Gastroesophageal sphincter (tissue), 4 donors: ENCODE measurements at places on chromosomes 11 and 22. TPM values are rescaled to one million over a fixed set of nuclear protein-coding genes. Genes with fewer than 3 reads are reported as not detected.
A peak's percentile ranks its signal among the peaks of the same experiment; 100 is the strongest.

DNA sequence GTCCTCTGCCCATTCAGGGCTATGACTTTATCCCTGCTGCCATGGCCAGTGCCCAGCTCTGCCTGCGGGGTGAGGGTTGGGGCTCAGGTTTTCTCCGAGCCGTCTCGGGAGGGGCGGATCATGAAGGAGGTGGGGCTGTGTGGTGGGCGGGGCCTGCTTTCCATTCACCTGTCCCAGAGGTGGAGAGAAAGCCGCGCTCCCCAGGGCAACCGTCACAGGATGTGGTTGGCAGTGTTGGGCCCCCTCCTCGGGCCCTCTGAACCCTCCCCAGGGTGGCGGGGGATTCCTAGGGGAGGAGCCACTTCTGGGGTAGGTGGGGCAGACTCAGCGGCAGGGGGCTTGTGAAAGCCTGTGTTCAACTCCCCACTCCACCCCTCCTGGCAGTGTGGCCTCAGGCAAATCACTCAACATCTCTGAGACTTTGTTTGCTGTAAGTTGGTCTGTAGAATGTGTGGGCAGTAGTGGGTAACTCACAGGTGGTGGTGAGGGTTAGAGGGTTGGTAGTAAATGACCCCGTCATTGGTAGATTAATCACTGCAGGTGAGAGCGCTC, 50.3 kb downstream of the CD6 start:
- H3K4me1 ChIP-seq = no peaks in the 10 kb centered on the region
- no peak overlapping the region for H3K4me3 ChIP-seq
- H3K27me3 ChIP-seq = peaks cover 36% of the 10 kb centered on the region
- H3K27ac ChIP-seq = no peak overlapping the region

NXPE4 gene
- not detected for total RNA-seq

GRCh38 chr22:37904572-37905533, 1.2 kb upstream of the MICALL1 start:
- no peaks in the 10 kb centered on the region for H3K36me3 ChIP-seq
- H3K27me3 ChIP-seq = no peaks in the 10 kb centered on the region
- H3K27ac ChIP-seq = peak overlapping the region; percentile 94
- ATAC-seq = peak; percentile 54
- H3K4me1 ChIP-seq = peaks cover 6% of the 10 kb centered on the region

- peak overlapping the region; percentile 27 for H3K27ac ChIP-seq
- no peaks in the 10 kb centered on the region for H3K36me3 ChIP-seq
- H3K27me3 ChIP-seq = no peaks in the 10 kb centered on the region
- ATAC-seq = peak; percentile 17
- H3K4me1 ChIP-seq = peaks cover 9% of the 10 kb centered on the region
These were observed 65.2 kb downstream of the FBXO7 start for GRCh38 chr22:32539631-32540421.

SLC1A2 gene
- 1.5 TPM for total RNA-seq

GRCh38 chr11:9461760-9462134, 935 bp downstream of the ZNF143 start:
- peaks cover 32% of the 10 kb centered on the region for H3K4me1 ChIP-seq
- ATAC-seq = no peak
- H3K27ac ChIP-seq = peak overlapping the region; percentile 100
- peak overlapping the region; percentile 41 for H3K4me3 ChIP-seq
- H3K27me3 ChIP-seq = no peaks in the 10 kb centered on the region

DNA sequence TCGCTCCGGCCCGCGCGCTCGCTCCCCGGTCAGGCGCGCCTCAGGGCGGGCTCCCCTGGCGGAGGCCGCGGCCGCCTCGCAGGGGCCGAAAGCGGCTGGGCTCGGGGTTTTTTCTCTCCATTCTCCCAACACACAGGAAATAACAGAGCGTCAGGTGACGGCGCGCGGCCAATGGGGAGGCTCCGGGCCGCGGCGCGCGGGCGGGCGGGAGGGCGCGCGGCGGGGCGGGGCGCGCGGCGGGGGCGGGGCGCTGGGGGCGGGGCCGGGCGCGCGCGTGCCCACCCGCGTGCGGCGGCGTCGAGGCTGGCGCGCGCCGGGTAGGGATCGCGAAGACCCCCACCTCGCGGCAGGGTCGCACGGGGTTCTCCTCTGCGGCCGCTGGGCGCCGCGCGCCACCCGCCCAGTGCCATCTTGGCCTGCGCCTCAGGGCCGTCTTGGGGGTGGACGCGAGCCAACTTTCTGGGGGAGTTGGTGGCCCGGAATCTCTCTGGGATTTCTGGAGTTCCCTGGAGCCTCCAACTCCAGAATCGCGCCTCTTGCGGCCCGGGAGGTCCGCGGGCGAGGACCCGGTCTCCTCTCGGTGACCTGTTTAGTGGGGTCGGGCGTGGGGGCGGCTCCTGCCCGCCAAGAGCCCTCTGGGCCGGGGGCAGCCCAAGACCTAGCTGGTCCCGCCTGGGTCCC, at the start of gene TCF20:
Gene TCF20, minus strand, starts transcription at position 144 of the 681 bp plus-strand sequence. CDS start 55,348 bp downstream, outside the sequence.
- ATAC-seq = peak; percentile 94
- H3K4me1 ChIP-seq = no peaks in the 10 kb centered on the region
- H3K27me3 ChIP-seq = no peaks in the 10 kb centered on the region
- H3K36me3 ChIP-seq = no peaks in the 10 kb centered on the region
- peak within 1 kb of the TSS; percentile 79 for H3K4me3 ChIP-seq

DNA sequence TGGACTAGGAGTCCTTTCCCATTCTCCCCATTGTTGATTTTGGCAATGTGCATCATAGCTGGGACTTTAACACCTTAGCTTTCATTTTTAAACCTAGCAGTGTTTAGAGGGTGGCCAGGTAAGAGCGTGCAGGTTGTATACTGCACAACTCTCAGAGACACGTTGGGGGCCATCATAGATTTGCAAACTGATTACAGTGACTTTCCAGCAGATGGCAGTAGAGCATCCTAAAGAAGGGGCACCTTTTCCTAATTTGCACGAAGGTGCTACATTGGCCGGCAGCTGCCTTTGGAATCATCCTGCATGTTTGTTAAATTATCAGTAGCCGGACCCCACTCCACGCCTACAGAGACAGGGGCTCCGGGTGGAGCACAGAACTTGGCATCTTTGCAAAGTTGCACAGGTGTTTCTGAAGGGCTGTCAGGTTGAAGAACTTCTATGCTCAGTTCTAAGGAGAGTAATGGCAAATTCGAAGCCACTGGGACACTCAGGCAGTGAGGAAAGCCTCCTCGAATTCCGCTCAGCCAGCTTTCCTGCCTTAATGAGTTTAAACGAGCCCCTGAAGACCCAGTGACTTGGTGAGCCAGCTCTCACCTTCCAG, 7.7 kb downstream of the LHFPL7 start:
- no peaks in the 10 kb centered on the region for H3K36me3 ChIP-seq
- ATAC-seq = peak; percentile 46
- H3K4me3 ChIP-seq = no peak overlapping the region
- no peak overlapping the region for H3K27ac ChIP-seq
- no peaks in the 10 kb centered on the region for H3K27me3 ChIP-seq

OVOL1 gene
- not detected for total RNA-seq

GRCh38 chr11:72239849-72240460, 4.0 kb downstream of the PHOX2A start:
- peaks cover 49% of the 10 kb centered on the region for H3K27me3 ChIP-seq
- H3K4me3 ChIP-seq = peak overlapping the region; percentile 8
- peaks cover 46% of the 10 kb centered on the region for H3K4me1 ChIP-seq
- peak overlapping the region; percentile 86 for H3K27ac ChIP-seq
- peak; percentile 79 for ATAC-seq
- H3K36me3 ChIP-seq = no peaks in the 10 kb centered on the region

DNA sequence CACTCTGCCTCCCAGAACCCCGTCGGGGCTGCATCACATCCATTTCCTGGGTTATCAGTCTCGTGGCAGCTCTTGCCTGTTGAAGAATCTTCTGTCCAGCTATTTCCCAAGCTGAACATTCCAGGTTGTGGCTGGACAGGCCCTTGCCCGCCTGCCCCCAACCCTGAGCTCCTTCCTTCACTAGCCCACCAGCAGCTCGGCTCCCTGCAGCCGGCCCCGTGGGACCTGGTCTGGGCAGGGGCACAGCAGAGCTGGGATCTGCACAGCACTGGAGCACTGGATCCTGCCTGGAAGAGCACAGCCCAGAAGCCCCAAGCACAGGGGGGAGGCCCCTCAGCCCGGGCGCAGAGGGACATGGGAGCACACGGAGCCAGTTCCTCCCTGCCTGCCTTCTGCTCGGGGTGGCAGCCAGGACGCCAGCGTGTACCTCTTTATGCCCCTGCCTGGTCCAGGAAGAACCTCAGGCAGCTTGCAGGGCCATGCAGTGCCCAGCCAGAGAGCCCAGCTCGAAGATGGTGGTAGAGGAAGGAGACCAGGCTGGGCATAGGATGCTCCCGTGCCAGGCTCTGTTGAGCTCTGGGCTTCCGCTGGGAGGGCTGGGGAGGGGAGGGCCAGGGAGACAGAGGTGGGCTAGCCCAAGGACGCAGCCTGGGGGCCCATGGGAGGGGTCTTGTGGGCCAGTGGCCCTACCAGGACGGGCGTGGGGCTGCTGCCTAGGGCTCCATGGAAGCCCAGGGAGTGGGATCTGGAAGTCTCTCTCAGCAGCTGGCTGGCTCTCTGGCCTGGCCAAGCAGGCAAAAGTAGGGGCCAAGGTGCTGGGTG, 16.6 kb upstream of the GNB1L start:
- H3K27me3 ChIP-seq = no peaks in the 10 kb centered on the region
- ATAC-seq = no peak
- H3K4me3 ChIP-seq = no peak overlapping the region
- H3K36me3 ChIP-seq = no peaks in the 10 kb centered on the region
- no peak overlapping the region for H3K27ac ChIP-seq
- no peaks in the 10 kb centered on the region for H3K4me1 ChIP-seq

GRCh38 chr11:92667486-92668152, 301.8 kb upstream of the MTNR1B start:
- no peak for ATAC-seq
- no peaks in the 10 kb centered on the region for H3K36me3 ChIP-seq
- no peaks in the 10 kb centered on the region for H3K4me1 ChIP-seq
- H3K27ac ChIP-seq = no peak overlapping the region

- no peak overlapping the region for H3K27ac ChIP-seq
- H3K4me1 ChIP-seq = peaks cover 9% of the 10 kb centered on the region
- H3K4me3 ChIP-seq = no peak overlapping the region
- ATAC-seq = no peak
These were observed 24.3 kb downstream of the CD6 start for GRCh38 chr11:60995798-60996197.

DNA sequence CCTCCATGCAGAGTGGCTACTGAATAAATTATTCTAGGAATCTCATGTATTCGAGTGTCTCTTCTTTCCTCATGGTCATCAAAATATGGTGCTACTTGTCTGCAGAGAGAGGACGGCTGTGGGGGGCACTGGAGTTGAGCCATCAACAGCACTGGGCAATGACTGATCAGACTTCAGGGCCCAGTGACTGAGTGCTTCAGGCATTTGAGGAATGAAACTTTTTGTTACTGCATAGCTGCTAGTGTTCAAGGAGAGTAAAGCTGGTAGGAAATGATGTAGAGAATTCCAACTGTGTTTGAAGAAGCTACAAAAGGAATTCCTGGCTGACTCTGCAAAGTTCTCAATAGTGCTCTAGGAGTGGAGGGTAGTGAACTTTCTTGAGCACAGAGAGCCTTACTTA, 277.7 kb downstream of the CADM1 start:
- no peak overlapping the region for H3K27ac ChIP-seq
- H3K36me3 ChIP-seq = peaks cover 20% of the 10 kb centered on the region
- no peaks in the 10 kb centered on the region for H3K4me1 ChIP-seq

- ATAC-seq = no peak
- no peak overlapping the region for H3K27ac ChIP-seq
- no peaks in the 10 kb centered on the region for H3K4me1 ChIP-seq
- H3K36me3 ChIP-seq = no peaks in the 10 kb centered on the region
- no peak overlapping the region for H3K4me3 ChIP-seq
- H3K27me3 ChIP-seq = peaks cover 47% of the 10 kb centered on the region
These were observed 120.2 kb upstream of the TBCEL start for GRCh38 chr11:120903686-120904085.

GRCh38 chr11:29773656-29774264, 243.1 kb downstream of the KCNA4 start:
- no peaks in the 10 kb centered on the region for H3K36me3 ChIP-seq
- no peaks in the 10 kb centered on the region for H3K4me1 ChIP-seq
- H3K27me3 ChIP-seq = no peaks in the 10 kb centered on the region
- H3K4me3 ChIP-seq = no peak overlapping the region
- no peak overlapping the region for H3K27ac ChIP-seq
- no peak for ATAC-seq

- no peaks in the 10 kb centered on the region for H3K36me3 ChIP-seq
- H3K4me3 ChIP-seq = no peak overlapping the region
- H3K27ac ChIP-seq = no peak overlapping the region
- peaks cover 78% of the 10 kb centered on the region for H3K27me3 ChIP-seq
- ATAC-seq = no peak
These were observed 827 bp upstream of the MUC2 start for GRCh38 chr11:1073851-1074243.

DNA sequence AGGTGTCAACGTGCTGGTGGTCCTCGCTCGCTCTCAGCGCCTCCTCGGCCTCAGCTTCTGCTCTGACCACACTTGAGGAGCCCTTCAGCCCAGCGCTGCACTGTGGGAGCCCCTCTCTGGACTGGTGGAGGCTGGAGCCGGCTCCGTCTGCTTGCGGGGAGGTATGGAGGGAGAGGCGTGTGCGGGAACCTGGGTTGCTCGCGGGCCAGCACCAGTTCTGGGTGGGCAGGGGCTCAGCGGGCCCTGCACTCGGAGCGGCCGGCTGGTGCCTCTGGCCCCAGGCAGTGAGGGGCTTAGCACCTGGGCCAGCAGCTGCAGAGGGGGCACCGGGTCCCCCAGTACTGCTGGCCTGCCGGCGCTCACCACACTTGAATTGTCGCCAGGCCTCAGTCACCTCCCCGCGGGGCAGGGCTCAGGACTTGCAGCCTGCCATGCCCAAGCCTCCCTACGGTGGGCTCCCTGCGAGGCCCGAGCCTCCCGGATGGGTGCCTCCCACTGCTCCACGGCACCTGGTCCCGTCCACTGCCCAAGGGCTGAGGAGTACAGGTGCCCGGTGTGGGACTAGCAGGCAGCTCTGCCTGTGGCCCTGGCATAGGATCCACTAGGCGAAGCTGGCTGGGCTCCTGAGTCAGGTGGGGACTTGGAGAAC, 7.6 kb upstream of the CYP2D6 start:
- H3K4me3 ChIP-seq = no peak overlapping the region
- H3K27ac ChIP-seq = no peak overlapping the region
- no peak for ATAC-seq
- peaks cover 23% of the 10 kb centered on the region for H3K36me3 ChIP-seq
- H3K27me3 ChIP-seq = peaks cover 11% of the 10 kb centered on the region

PARVG gene
- total RNA-seq = 7.0 TPM

DNA sequence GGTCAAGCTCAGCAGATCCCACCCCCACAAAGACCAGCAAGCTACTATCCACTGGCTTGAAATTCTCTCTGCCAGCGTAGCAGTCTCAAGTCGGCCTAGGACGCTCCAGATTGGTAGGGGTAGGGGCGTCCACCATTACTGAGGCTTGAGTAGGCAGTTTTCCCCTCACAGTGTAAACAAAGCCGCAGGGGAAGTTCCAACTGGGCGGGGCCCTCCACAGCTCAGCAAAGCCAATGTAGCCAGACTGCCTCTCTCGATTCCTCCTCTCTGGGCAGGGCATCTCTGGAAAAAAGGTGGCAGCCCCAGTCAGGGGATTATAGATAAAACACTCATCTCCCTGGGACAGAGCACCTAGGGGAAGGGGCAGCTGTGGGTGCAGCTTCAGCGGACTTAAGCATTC, 1064.9 kb upstream of the TENM4 start:
- H3K27me3 ChIP-seq = peaks cover 9% of the 10 kb centered on the region
- no peak overlapping the region for H3K4me3 ChIP-seq
- H3K27ac ChIP-seq = no peak overlapping the region
